ENCODE measurements at places on chromosomes 4 and X. TPM values are rescaled to one million over a fixed set of nuclear protein-coding genes. Genes with fewer than 3 reads are reported as not detected.

The GALNTL6 gene
- total RNA-seq = not detected

The CRMP1 gene
- total RNA-seq = 17.1 TPM

The SYTL5 gene
- 0.29 TPM for total RNA-seq

The MAGEA1 gene
- 3.3 TPM for total RNA-seq

The SLC26A1 gene
- not detected for total RNA-seq

The HPGD gene
- not detected for total RNA-seq

The LONRF3 gene
- 2.2 TPM for total RNA-seq

The ASB12 gene
- total RNA-seq = not detected

The APEX2 gene
- 18.7 TPM for total RNA-seq

The DRD5 gene
- not detected for total RNA-seq

The CXCL9 gene
- not detected for total RNA-seq

DNA sequence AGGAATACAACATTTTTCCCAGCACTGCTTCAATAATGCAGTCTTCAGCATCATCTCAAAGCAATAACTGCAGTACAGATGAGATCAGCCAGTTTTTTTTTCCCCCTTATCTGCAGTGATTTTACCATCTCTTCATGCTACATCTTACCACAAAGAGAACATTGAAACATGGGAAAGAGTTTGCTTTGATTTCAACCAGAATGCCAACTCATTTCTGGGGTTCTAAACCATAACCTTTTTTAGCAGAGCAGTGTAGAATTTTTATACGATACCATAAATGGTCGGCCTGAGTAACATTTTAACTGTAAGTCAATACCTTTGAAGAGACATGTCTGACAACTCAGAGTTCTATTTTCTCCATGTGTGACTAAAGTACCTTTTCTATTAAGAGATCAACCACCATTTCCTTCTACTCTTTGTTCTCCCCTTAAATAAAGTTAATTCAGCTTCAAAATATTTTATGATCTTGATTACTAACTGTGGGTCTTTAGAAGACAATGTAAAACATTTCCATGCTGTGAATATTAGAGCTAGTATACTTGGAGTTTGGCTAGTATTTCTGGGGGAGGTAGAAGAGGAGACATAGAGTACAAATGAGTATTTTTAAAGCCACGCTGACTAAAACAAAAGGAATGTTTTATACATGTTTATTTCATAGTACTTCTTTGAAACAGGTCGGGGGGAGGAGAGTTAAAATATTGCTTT lies 69.1 kb downstream of the TET2 start:
- DNase-seq = no peak

- peak; percentile 58 for DNase-seq
These were observed at the start of gene HHIP for GRCh38 chr4:144645631-144646522. Gene HHIP, plus strand, starts transcription at chr4:144646156. Its CDS starts 520 bp downstream, at chr4:144646676.

DNA sequence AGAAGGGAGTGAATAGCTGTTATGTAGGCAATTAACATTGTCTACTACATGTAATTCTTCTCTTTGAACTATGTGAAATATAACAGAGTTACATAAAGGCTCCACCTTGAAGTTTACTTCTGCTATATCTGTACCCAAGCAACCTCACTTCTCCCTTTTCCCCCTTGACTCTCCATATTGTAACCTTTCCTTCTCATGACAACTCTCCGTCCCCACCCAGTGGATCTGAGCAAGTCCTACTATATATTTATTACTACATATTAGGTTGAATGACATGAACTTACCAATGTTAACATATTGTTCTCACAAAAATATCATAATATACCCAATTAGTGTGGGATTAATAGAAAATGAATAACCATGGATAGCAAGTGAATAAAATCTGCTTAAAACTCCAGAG lies 93.2 kb upstream of the ATP8A1 start:
- DNase-seq = no peak

- DNase-seq = no peak
These were observed 287.0 kb downstream of the ARHGAP24 start for GRCh38 chr4:85761803-85762528.

DNA sequence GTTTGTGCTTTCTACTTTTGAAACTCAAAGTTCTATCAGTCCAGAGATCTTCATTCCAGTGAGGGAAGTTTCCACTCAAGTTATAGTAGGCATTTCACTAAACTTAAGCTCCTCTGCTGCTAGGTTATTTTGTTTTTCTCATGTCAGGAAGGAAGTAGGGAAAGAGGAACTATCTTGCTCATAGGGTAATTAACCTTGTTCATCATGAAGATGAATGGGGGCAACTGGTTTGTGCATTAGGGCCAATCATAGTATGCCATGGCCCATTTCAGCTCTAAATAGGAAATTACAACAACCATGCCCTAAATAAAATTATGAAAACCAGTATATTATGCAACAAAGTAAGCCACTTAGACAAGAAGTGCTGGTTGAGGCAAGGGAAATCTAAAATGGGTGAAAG lies 804.7 kb upstream of the NDST4 start:
- DNase-seq = no peak

DNA sequence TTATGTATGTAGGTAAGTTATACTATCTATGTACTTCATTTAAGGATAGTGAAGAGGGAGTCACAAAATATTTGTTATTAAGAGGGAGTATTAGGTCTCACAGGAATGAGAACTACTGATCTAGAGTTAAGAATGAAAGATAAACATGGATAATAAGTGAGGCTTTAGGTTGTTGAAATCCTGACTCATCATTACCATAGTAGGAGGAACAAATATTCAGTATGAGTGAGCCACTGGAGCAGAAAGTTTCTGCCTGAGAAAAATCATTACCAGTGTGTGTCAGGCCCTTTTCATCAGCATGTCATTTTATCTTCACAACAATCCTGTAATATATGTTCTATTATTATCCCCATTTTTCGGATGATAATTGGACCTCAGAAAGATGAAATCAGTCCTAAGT lies 27.2 kb upstream of the IGSF1 start:
- DNase-seq = peak; percentile 4

DNA sequence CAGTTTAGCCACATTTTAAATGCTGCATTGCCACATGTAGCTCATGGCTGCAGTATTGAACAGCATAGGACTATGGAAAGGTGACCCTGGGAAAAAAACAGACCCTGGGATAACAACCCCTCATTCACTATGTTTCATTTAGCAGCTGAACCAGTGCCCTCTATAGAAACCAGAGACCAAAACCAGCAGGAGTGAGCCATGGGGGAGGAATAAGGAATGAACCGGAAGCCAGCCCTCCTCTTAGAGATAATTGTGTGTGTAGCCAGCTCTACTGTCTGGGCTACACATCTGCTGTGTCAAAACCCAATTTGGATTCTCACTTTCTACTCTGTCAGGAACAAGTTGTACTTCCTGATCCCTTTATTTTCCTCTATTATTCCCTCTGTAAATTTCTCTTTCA lies 158.5 kb upstream of the S100G start:
- peak; percentile 8 for DNase-seq

GRCh38 chr4:183350317-183351071 lies 28.3 kb upstream of the CLDN24 start:
- no peak for DNase-seq

GRCh38 chrX:771536-771935 lies 140.9 kb downstream of the SHOX start:
- no peak for DNase-seq

- DNase-seq = no peak
These were observed 3.1 kb downstream of the RBMXL3 start for GRCh38 chrX:115192244-115192700.

- DNase-seq = no peak
These were observed 54.4 kb downstream of the PHKA1 start for GRCh38 chrX:72659723-72660122.

Data from Daoy (cell line).